ENCODE measurements at places on chromosomes 5 and 9. TPM values are rescaled to one million over a fixed set of nuclear protein-coding genes. Genes with fewer than 3 reads are reported as not detected.

FGF1 gene
- 3.1 TPM for total RNA-seq

MARCHF11 gene
- total RNA-seq, result not detected

CDC20B gene
- total RNA-seq, result not detected

CCDC192 gene
- 0.27 TPM for total RNA-seq

AQP3 gene
- total RNA-seq, result 2.7 TPM

TMOD1 gene
- total RNA-seq, result not detected

ASPN gene
- total RNA-seq, result not detected

RORB gene
- total RNA-seq, result 1.2 TPM

GNA14 gene
- total RNA-seq, result not detected

CER1 gene
- total RNA-seq, result not detected

GSN gene
- 430 TPM for total RNA-seq

FST gene
- 194 TPM for total RNA-seq

TXNDC8 gene
- not detected for total RNA-seq

EDIL3 gene
- total RNA-seq, result 1.4 TPM

CCL21 gene
- not detected for total RNA-seq

PCDHGA12 gene
- total RNA-seq, result 0.80 TPM

PDE6A gene
- total RNA-seq, result 0.11 TPM

PRLR gene
- 0.16 TPM for total RNA-seq

RHOBTB3 gene
- 54.3 TPM for total RNA-seq

PITX1 gene
- 2.1 TPM for total RNA-seq

PCDHGB7 gene
- total RNA-seq, result 0.90 TPM
